ENCODE measurements at places on chromosomes 1 and 21. TPM values are rescaled to one million over a fixed set of nuclear protein-coding genes. Genes with fewer than 3 reads are reported as not detected.

EMC1 gene
- total RNA-seq: 70.2 TPM

KIF21B gene
- total RNA-seq: 68.7 TPM

CDC7 gene
- 7.3 TPM for total RNA-seq

- ATAC-seq: no peak
Measured at GRCh38 chr1:186033847-186034271, 299.7 kb downstream of the HMCN1 start.

DNA sequence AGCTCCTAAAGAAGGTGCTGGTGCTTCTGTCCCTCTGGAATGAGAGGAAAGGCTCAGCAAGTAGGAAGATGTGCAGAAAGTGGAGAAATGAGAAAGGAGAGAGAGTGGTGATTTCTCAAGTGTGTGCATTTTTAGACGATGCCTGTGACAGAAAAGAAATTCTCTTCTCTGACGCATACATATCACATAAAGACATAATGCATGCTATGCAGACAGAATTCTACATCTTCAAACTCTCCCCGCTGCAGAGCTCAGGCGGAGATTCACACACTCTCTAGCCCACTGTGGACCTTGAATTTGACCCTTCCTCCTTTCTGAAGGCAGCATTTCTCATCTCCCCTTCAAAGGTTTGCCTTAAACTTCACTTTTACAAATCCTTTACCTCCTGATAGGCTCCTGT, 52.0 kb upstream of the CAMK1G start:
- ATAC-seq: peak; percentile 69

DNA sequence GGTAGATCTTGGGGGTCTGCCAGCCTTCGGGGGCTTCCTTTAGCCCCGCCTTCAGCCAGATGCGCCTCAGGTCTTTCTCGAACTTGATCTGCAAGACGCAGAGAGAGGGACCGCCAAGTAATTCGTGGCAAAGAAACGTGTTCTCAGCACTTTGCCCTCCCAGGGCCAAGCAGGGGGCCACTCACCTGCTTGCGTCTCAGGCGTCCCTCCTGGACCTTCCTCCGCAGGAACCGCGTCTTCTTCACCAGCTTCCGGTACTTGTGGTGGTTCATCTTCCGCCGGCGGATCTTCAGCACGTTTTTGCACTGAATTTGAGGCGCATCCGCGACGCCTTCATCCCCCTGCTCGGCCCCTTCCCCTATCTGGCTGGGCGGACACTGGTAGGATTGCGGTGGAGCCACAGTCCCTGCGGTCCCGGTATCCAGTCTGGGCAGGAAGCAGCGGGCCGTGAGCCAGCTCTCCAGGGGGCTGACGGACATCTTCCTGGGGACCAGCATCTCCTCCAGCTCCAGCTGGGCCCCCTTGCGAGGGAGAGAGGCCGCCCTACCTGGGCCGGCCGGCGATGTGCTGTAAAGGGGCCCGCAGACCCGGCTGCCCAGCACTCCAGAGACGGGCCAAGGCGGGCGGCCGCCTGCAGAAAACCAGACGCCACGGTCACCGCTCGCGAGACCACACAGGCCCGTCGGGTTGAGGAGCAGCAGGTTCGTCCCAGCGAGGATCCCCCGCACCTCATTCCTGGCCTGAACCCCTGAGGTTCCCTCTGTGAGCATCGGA, 1.0 kb downstream of the AURKAIP1 start:
- ATAC-seq: no peak

DTL gene
- 23.1 TPM for total RNA-seq

GRCh38 chr1:22341791-22342605, 109.7 kb upstream of the ZBTB40 start:
- ATAC-seq: peak; percentile 94

DNA sequence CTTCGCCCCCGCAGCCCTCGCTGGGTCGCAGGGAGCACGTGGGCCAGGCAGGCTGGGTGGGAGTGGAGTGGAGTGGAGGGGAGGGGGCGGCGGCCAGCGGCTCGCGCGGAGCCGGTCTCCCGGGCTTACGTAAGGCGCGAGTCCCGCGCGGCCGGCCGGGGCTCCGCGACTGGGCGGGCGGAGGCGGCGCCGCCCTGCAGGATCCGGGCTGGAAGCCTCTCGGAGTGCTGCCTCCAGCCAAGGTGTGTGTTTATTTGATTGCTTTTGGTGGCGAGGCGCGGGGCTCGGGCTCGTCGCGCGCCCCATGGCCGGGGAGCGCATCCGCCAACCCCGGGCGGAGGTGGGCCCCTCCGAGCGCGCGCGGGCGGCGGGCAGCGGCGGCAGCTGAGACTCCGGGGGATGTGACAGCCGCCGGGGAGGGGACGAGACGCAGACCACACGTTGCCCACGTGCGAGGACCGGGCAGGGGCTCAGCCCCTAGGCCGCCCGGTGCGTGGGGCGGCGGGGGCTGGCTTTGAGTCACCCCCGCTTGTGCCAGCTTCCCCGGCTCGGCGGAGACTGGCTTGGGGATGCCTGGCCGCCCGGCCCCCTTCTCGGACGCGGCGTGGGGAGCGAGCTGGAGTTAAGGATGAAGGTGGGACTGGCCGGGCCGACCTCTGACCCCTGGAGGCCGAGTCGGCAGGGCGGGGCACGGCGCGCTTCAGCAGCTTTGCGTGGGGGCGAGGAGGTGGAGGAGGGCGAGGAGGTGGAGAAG, 402 bp upstream of the AK4 start:
- ATAC-seq: peak; percentile 73

- no peak for ATAC-seq
Measured at GRCh38 chr1:160671603-160672517, 25.0 kb upstream of the SLAMF1 start.

GRCh38 chr1:226728448-226728847, 10.6 kb downstream of the ITPKB start:
- no peak for ATAC-seq

DNA sequence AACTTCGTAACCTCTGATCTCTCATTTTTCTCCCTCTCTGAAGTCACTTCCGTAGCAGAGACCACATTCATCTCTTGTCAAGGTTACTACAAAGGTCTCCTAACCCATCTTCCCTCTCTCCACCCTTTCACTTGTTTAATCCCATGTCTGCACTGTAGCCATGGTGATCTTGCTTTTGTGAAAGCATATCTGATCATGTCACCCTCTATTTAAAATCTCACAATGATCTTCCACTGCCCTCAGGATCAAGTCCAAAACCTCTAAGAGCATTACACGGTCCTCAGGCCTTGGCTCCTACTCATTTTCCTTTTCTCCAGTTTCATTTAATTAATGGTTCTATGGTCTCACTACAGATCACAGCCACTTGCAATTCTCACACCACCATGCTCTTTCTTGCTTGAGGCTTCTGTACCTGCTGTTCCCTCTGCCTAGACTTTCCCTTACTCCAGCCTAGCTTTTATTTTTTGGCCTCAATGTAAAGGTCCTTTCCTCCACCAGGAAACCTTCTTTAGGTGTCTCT, 12.1 kb downstream of the ARHGEF11 start:
- ATAC-seq: no peak

GRCh38 chr1:186617926-186618325, 62.3 kb downstream of the PTGS2 start:
- ATAC-seq: no peak

- no peak for ATAC-seq
Measured at GRCh38 chr1:15102646-15103045, 50.9 kb upstream of the TMEM51 start.

GRCh38 chr1:47532921-47533792, 95.3 kb downstream of the FOXD2 start:
- ATAC-seq: peak; percentile 96

SFN gene
- 0.92 TPM for total RNA-seq

GRCh38 chr1:33050221-33051076, 13.8 kb upstream of the AK2 start:
- peak; percentile 92 for ATAC-seq

GRCh38 chr1:53502641-53503432, 43.6 kb downstream of the DMRTB1 start:
- ATAC-seq: peak; percentile 73

GRCh38 chr1:65435987-65436386, 15.5 kb downstream of the LEPR start:
- ATAC-seq: no peak

DNA sequence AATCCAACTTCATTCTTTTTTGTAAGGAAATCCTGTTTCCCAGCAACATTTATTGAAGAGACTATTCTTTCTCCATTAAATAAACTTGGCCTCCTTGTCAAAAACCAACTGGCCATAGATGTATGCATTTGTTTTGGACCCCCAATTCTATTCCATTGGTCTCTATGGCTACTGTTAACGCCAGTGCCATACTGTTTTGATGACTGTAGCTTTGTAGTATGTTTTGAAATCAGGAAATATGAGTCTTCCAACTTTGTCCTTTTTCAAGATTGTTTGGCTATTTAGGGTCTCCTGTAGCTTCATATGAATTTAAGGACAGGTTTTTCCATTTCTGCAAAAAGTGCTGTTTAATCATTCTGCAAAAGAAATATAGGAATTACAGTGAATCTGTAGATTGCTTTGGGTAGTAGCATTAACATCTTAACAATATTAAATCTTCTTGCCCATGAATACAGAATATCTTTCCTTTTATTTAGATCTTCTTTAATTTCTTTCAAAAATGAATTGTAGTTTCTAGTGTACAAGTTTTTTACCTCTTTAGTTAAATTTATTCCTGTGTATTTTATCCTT, 61.3 kb downstream of the ITGB3BP start:
- ATAC-seq: no peak

DNA sequence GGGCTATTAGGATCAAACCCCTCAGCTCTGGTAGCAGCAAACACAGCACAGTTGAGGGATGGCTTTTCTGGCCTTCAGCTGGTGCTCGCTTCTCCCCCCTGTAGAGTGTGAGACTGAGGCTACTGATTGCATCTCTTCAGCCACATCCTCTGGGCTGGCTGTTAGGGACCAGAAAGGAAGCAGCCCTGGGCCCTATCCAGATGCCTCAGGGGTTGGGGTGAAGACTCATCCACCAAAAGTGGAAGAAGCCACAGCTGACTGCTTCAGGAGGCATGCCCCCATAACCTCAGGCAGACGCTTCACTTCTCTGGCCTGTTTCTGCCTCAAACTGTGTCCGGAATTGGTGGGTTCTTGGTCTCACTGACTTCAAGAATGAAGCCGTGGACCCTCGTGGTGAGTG, 6.2 kb upstream of the TMEM200B start:
- ATAC-seq: no peak

DNA sequence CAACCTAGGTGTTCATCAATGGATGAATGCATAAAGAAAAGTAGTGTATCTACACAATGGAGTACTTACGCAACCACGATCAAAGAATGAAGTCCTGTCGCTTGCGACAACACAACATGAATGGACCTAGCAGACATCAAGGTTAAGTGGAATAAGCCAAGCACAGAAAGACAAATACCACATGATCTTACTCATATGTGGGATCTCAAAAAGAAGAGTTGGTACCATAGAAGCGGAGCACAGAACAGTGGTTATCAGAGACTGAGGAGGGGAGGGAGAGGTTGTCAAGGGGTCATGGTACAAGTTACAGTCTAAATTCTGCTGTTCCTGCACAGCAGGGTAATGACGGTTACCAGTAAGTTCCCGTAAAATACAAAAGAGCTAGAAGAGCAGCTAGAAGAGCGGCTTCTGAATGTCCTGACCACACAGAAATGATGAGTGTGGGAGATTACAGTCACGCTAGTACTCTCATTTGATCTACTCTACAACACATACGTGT, 36.7 kb downstream of the NPHP4 start:
- no peak for ATAC-seq

C8A gene
- not detected for total RNA-seq

MACO1 gene
- 46.3 TPM for total RNA-seq

DNA sequence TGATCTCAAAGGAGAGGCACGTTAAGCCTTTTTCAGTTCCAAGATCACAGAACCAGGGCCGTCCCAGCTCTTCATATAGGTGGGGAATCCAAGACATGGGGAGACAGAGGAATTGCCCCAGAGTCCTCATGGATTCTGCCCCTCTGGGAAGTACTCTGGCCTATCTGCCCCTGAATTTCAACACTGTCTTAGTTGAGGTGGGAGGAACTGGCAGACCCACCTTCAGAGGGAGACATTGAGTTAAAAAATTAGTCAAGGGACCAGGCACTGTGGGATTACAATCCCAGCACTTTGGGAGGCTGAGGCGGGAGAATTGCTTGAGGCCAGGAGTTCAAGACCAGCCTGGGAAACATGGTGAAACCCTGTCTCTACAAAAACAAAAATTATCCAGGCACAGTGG, 2.1 kb upstream of the KNCN start:
- no peak for ATAC-seq

DNA sequence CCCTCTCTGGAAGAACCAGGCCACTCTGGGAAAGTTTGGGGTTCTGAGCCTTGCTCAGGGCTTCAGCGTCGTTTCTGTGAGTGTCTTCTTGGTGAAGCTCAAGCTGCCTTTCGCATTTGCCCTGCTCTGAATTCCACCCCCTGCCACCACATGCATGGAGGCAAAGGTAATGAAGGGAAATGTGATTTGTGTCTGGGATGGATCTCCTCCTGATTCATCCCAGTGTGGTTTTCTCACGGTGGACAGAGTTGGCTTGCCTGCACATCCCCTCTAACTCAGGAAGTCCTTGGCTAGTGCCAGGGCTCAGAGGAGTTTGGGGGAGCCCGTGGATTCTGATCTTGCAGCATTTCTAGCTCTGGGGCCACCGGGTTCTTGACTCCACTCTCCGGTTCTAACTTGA, 173.6 kb upstream of the RAB4A start:
- ATAC-seq: no peak

DNA sequence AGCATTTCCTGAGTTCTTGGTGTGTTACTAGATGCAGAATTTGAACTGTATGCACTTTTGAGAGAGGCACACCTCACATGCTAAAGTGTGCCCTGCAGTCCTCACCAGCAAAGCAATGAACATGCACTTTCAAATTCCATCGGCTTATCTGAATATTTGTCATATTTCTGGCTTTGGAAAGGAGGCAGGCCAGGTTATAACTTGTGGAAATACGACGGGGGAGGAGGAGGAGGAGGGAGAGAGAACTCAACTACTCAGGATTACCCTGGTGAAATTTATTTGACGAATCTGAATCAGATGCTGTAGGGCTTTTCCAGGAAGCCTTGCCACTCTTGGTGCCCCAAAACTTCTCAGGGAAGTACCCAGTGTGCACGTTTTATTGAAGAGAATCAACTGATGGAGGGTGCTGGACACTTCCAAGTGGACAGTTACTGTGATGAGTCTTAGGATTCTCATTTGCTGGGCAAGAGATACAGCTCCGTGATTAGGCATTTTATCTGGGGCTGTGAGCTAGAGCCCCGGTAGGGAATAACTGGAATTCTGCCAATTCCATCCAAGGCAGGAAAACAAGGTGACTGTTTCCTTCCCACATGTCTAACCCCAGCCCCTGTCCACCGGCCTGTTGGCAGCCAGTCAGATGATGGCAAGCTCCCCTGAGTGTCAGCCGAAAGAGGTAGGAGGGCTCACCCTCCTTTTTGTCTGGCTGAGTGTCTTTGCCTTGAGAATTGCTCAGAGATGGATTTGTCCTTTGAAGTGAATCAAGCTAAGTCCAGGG, 3.8 kb downstream of the PDPN start:
- ATAC-seq: no peak

GRCh38 chr1:8663090-8663802, 154.2 kb downstream of the RERE start:
- no peak for ATAC-seq

RIPPLY3 gene
- total RNA-seq: 0.34 TPM

Measured in motor neuron (in vitro differentiated cells).